ENCODE measurements at places on chromosomes 3 and 15. TPM values are rescaled to one million over a fixed set of nuclear protein-coding genes. Genes with fewer than 3 reads are reported as not detected.

The RPL39L gene
- total RNA-seq = 14.5 TPM

The CRYGS gene
- total RNA-seq = 4.4 TPM

The TRPM7 gene
- 50.4 TPM for total RNA-seq

The MED12L gene
- 13.5 TPM for total RNA-seq

The LRRFIP2 gene
- 41.7 TPM for total RNA-seq

The GOLGA8O gene
- 2.9 TPM for total RNA-seq

The IL17RC gene
- total RNA-seq = 30.2 TPM

The ONECUT1 gene
- total RNA-seq = 0.18 TPM

The TRPM1 gene
- not detected for total RNA-seq

The FGF7 gene
- total RNA-seq = 5.7 TPM

The TMCO5A gene
- total RNA-seq = not detected

The C3orf22 gene
- total RNA-seq = not detected

The UACA gene
- 70.3 TPM for total RNA-seq

The CELSR3 gene
- 5.2 TPM for total RNA-seq

The SLC38A3 gene
- total RNA-seq = 2.5 TPM

The DPPA4 gene
- 87.7 TPM for total RNA-seq

The KNG1 gene
- not detected for total RNA-seq

The CPNE4 gene
- not detected for total RNA-seq

The CCR9 gene
- total RNA-seq = not detected

The CNTN3 gene
- total RNA-seq = 1.5 TPM

The CD200R1 gene
- total RNA-seq = 1.8 TPM

The SLC24A5 gene
- not detected for total RNA-seq

The SLC22A14 gene
- total RNA-seq = 0.20 TPM

The ERICH6 gene
- total RNA-seq = 0.68 TPM

The APBA2 gene
- 34.3 TPM for total RNA-seq

The PDIA5 gene
- total RNA-seq = 19.1 TPM

The GPR27 gene
- total RNA-seq = 13.4 TPM

The LMAN1L gene
- total RNA-seq = 0.35 TPM

The UTS2B gene
- 0.90 TPM for total RNA-seq

The GOLGA8K gene
- 0.95 TPM for total RNA-seq

The MEIS2 gene
- 379 TPM for total RNA-seq

The GNAT1 gene
- 0.27 TPM for total RNA-seq

The MESD gene
- total RNA-seq = 34.9 TPM

The TICRR gene
- 10.2 TPM for total RNA-seq

The B3GNT5 gene
- 29.1 TPM for total RNA-seq

The SCN11A gene
- 1.6 TPM for total RNA-seq

The GOLGA6C gene
- not detected for total RNA-seq

The RAP2B gene
- total RNA-seq = 15.4 TPM

The ASB14 gene
- total RNA-seq = not detected

The FILIP1L gene
- total RNA-seq = 19.8 TPM

The PRICKLE2 gene
- total RNA-seq = 43.2 TPM

The HDGFL3 gene
- total RNA-seq = 97.2 TPM

The ARMC8 gene
- 50.6 TPM for total RNA-seq
